Pons (tissue), 1 donor: ENCODE measurements at places on chromosomes 1 and 21.

- no peak for DNase-seq
Measured at GRCh38 chr1:59391212-59392179, 94.6 kb downstream of the FGGY start.

- DNase-seq, result no peak
Measured at GRCh38 chr1:192986110-192986747, 72.9 kb downstream of the UCHL5 start.

DNA sequence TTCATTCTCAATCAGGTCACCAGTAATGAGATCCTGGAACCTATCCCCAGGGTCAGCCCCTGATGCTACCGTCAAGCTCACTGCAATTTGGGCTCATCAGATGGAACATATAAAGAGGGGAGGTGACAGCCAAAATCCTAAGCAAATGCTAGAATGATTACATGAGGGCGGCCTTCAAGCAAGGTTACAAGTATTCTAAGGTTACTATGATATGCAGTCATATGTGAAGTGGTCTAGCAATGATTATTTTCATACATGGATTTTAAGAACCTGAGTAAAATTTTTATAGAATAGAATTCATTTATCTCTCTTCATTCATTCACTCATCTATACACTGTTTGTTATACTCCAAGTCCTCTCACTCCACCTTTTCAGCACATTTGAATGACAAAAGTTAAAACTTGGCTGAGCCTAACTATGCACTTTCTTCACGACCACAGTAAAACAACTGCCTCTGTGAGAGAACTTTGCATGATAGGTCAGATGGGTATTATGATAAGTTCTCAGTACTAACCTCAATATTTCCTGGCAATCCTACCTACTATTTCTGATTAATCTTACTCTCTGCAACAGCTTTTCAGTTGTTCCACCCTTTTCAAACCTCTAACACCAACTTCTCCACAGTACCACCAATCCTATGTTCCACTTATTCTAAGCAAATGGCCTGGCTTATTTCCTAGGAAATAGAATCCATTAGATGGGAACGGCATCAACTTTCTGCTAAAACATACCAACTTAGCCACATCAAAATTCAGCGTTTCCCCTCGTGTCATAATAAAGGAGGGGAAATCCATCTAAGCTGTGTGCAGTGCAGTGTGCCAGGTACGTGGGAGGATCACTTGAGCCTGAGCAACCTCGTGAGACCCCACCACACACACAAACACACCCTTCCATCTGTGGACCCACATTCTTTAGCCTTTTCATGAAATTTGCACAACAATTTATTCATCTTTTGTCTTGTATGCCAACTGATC, 32.0 kb downstream of the LHX9 start:
- DNase-seq, result no peak

DNA sequence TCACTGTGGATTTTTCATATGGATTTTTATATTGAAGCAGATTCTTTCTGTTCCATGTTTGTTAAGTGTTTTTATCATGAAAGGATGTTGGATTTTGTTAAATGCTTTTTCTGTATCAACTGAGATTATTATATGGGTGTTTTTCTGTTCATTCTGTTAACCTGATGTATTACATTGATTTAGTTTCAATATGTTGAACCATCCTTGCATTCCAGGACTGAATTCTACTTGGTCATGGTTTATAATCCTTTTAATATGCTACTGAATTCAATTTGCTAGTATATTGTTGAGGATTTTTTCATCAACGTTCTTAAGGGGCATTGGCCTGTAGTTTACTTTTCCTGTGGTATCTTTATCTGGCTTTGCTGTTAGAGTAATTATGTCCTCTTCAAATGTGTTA, 55.8 kb downstream of the CCDC30 start:
- DNase-seq, result no peak

GRCh38 chr1:44292651-44293050, 62.4 kb downstream of the ERI3 start:
- no peak for DNase-seq
